ENCODE measurements at places on chromosomes 6 and 20. TPM values are rescaled to one million over a fixed set of nuclear protein-coding genes. Genes with fewer than 3 reads are reported as not detected.
A peak's percentile ranks its signal among the peaks of the same experiment; 100 is the strongest.

- DNase-seq, result no peak
Observed at GRCh38 chr6:44972709-44973108, 355.4 kb upstream of the RUNX2 start.

DNA sequence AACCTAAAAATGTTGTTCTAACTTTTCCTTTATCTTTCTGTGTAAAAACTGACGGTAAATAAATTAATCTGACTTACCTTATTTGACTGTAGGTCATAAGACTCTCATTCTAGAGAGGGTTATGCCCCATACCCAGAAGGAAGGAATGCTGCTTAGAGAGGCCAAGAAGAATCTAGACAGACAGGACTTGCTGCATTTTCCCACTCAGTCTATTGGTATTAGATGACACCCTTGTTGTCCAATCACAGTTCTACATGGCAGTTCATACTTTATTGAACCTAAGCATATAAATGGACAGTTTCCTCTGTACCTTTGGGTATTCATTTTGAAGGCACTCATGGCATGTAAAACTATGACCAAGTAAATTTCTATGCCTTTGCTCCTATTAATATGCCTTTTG is 359.6 kb upstream of the ID4 start:
- DNase-seq, result no peak

DNA sequence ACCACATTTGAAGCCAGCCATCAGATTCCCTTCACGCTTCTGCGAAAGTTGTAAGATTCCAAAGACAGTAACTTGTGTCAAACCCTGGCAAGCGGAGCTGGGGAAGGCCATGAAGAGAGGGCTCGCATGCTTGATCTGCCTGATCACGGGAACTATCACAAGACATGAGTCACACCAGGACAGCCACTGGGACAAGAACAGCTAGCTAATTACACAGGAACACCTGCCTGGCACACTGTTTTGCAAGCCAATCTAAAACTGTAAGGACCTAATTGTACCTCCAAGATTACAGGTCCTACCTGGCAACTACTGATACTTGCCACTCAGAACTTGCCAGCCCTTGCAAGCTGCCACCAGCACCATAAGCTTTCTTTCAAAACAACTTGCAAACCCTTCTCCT is 289.3 kb downstream of the KIF16B start:
- DNase-seq, result no peak

DNA sequence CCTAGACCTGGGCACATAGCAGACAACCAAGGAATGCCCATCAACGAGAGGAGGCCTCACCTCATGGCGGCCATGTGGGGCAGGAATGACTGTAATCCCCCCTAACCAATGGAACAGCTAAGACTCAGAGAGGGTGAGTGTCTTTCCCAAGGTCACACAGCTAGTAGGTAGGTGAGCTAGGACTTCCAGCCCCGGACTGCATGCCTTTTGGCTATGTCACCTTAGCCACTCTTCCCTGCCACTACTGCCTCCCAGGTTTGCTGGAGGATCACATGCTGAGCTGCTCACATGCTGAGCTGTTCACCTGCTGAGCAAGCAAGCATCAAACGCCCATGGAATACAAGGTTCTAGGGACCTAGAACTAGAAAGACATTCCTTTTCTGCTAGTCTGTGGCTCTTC is 188.5 kb upstream of the PMEPA1 start:
- DNase-seq, result no peak

GRCh38 chr6:30192076-30192475 is 21.1 kb downstream of the TRIM26 start:
- DNase-seq, result no peak

DNA sequence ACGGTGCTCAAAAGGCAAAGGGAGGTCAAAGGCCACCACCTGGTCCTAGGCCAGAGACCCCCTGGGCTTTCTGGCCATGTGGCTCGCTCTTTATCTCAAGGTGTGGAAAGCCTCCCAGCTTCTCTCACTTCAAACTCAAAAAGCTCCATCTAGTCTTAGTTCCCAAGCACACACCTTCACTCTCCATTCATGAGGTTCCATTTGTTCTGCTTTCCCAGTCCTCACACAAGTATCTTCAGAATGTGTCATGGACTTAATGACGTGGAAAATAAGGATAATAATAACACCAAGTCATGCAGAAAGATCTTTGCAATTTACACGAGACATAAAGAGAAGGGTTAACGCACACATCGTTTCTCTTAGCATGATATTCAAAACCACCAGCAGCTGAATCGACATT is 219.3 kb downstream of the GMDS start:
- DNase-seq, result peak; percentile 35

GRCh38 chr6:44655412-44656342 is 268.2 kb downstream of the CDC5L start:
- DNase-seq, result peak; percentile 84

GRCh38 chr20:3406481-3407039 is 909 bp downstream of the DNAAF9 start:
- peak; percentile 30 for DNase-seq

DNA sequence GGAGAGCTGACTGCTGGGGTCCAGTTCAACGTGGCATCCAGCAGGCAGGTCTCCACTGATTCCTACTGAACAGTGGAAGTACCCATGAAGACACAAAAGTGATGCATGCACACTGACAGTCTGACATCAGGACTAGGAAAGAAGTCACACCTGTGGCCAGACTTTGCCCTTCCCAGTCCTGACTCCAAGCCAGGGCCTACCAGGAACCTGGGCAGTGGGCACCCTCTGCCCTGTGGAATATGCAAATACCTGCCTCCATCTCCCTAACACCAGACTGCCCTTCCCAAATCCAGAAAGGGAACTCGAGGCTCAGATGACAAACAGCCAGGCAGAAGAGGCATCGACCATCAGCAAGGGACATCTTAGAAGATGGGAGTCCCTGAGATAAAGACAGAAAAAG is 50.9 kb downstream of the SLC23A2 start:
- DNase-seq, result no peak

DNA sequence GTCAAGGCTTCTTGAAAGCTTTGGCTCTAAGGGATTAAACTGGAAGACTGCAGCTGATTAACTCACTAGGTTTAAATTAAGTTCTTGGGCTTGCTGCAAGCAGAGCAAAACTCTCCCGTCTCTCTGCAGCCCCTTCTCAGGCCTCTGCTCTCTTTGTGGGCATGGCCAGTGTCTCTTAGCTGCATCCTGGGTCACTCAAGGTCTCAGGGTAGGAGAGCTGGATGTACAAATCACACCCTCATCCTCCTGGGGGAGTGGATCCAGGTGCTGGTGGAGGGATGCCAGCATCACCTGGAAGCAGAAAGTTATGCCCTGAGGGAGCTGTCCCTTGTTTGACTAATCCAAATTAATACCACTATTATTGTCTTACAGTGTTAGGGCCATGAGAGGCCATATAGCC is 35.8 kb downstream of the GCM1 start:
- no peak for DNase-seq

DNA sequence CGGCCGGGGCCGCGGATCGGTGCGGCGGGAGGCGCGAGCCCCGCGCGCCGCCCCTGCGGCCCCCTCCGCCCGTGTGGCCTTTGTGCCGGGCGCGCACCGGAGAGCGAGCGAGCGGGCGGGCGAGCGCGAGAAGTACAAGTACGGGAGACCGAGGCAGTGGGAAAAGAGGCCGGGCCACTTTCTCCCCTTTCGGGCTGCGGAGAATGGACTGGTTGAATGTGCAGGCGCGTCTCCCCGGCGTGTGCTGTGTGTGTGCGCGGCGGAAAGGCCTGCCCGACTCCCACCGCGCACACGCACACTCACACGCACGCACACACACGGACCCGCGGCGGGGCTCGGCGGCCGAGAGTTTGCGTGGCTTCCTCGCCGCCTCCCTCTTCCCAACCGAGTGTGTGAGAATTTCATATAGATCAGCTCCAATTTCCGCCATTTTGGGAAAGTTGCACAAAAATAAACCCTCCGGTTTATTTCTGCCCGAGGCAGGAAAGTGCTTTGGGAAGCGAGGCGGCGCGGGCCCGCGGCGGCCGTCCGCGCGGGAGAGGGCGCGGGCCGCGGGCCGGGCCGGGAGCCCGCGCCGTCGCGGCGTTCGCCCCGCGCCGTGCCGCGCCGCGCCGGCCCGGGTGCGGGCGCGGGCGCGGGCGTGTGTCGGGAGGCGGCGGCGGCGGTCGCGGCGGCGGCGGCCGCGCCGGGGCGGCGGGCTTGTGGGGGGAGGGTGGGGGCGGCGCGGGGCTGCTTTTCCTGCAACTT is 1.1 kb downstream of the L3MBTL3 start:
- DNase-seq, result no peak

DNA sequence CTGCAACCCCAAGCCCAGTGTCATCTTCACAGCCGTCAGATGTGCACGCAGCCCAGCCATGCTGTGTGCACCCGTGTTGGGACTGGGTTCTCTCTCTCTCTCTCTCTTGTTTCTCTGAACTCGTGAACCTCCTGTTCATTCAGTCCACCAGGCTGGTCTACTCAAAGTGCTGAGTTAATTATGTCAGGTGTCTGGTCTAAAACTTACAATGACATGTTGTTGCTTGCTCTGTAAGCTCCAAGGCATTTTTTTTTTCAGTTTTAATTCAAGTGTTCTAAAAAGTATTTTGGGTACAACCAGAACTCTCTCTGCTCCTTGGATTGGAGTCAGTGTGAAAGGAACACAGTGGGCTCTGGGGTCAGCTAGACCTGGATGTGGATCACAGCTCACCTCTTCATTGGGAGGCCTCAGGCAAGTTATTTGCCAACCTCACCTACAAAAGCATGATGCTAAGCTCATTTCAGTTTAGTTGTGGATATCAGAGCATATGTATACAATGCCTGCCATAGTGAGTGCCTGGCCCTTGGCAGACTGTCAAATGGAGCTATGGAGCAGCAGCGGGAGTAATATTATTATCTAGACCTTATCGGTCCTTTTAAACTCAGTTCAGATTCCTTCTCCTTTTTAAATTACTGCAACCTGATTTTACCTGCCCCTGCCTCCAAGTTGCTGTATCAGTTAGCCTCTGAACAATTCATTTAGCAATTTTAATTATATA is 59.5 kb downstream of the PLEKHG1 start:
- DNase-seq, result no peak

DNA sequence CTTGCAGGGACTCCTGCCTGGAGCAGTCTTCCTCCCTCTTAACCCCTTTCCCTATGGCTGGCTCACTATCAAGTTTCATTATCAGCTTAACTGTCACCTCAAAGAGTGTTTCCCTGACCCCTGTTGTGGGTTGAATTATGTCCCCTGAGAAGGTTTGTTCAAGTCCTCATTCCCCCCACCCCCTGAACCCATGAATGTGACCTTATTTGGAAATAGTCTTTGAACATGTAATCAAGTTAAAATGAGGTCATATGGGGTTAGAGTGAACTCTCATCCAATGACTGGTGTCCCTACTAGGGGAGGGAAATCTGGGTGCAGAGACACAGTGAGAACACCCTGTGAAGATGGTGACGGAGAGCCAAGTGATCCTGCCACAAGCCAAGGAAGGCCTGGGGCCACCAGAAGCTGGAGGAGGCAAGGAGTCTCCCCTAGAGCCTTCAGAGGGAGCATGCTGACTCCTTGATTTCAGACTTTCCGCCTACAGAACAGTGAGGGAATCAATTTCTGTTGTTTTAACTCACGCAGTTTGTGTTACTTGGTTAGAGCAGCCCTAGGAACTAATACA is 165.2 kb upstream of the TOP1 start:
- DNase-seq, result no peak

- no peak for DNase-seq
Observed at GRCh38 chr20:49466114-49466912, 16.2 kb downstream of the KCNB1 start.

- DNase-seq, result no peak
Observed at GRCh38 chr6:15267221-15267620, 21.4 kb downstream of the JARID2 start.

DNA sequence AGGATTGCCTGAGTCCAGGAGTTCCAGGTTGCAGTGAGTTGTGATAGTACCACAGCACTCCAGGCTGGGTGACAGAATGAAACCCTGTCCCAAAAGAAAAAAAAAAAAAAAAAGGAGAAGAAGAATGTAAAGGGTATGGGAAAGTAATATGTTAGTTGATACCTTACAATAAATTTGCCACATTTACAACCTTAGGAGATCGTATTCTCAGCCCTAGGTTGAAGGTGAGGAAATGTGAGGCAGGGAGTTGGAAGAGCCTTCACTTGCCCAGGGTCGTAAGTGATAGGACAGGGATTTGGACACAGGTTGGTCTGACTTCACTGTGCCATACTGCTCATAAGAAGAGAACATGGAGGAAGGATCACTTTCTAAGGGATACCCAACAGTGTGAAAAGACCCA is 68.6 kb downstream of the BMP6 start:
- no peak for DNase-seq

GRCh38 chr6:41600499-41601247 is 37.6 kb upstream of the MDFI start:
- no peak for DNase-seq

GRCh38 chr20:58706975-58707681 is 14.5 kb downstream of the NPEPL1 start:
- DNase-seq, result no peak

DNA sequence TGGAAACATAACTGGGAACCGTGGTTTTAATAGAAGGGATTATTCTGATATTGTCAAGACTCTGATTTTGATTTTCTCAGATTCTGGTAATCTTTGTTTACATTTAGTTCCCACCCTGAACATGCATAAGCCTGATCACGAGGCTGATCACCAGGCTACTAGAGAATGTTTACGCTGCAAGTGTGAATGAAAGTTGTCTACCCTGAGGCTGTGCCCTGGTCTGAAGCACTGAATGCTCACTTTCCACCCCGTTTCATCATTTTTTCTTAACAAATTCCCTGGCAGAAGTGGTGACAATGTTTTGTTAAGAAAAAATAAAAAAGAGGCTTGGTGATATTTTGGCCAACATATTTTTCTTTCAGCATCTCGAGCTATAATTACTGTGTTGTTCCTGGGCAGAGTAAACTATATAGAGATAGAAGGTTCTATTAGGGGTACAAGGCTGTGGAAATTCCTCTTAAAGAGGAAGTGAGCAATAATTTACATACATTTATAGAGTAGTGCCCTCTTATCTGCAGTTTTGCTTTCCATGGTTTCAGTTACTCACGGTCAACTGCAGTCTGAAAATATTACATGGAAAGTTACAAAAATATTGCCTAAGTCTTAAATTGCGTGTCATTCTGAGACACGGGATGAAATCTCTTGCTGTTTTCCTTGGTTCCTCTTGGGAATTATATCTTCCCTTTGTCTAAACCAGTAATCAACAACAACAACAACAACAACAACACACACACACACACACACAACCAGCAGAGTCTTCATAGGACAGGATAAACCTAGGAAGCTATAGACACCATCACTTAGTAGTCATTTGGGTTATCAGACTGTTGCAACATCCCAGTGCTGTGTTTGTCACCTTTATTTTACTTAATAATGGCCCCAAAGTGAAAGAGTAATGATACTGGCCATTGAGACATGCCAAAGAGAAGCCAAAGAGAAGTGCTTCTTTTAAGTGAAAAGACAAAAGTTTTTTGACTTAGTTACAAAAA is 566.6 kb upstream of the CITED2 start:
- peak; percentile 33 for DNase-seq

Gene CGA
- not detected for total RNA-seq

Gene F13A1
- total RNA-seq, result 0.06 TPM

Gene MEP1A
- total RNA-seq, result not detected

Gene MYB
- total RNA-seq, result 2.7 TPM

Gene SDHAF4
- 7.3 TPM for total RNA-seq

Gene ERVFRD-1
- not detected for total RNA-seq

Gene TEAD3
- 7.3 TPM for total RNA-seq

Gene PRL
- total RNA-seq, result not detected

All from Daoy (cell line).